Activated naive CD4-positive, alpha-beta T cell treated with anti-CD3 and anti-CD28 coated beads, Interleukin-2, amount 50 U/mL, for 72 hours (primary cell): ENCODE measurements at places on chromosomes 12 and 14. TPM values are rescaled to one million over a fixed set of nuclear protein-coding genes. Genes with fewer than 3 reads are reported as not detected.

DNA sequence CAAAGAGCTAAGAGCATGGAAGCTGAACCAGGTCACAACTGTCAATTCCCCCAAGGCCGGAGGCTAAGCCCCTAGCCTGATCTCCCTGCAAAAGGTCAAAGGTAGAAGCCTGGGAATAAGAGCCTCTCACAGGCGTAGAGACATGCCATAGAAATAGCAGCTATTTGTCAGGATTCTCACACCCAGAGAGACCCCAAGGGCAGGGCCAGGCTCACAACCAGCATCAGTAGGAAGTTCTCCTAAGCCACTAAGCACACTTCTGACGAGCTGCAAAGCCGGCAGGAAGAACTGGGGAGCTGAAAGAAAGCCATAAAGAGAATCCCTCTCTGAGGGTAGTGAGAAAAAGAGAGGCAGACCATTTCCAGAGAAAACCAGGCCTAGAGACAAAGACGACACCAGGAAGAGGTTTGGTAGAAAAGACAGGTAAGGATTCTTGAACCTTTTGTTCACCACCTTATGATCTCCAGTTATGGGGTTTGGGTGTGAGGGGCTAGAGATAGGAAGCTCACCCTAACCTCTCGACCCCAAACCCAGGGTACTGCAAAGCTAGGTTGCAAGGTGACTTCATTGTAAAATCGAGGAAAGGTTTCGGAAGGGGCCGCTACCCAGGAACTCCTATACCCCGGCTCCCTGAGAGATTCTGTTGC lies 1.0 kb downstream of the SMARCC2 start:
- DNase-seq = no peak

- DNase-seq = no peak
Observed at GRCh38 chr12:67969134-67969802, 20.0 kb upstream of the IFNG-AS1 start.

- no peak for DNase-seq
Observed at GRCh38 chr14:104546591-104547309, 32.8 kb upstream of the C14orf180 start.

SLC35F4 gene
- not detected for total RNA-seq
